ENCODE measurements at places on chromosomes 7 and 10.

DNA sequence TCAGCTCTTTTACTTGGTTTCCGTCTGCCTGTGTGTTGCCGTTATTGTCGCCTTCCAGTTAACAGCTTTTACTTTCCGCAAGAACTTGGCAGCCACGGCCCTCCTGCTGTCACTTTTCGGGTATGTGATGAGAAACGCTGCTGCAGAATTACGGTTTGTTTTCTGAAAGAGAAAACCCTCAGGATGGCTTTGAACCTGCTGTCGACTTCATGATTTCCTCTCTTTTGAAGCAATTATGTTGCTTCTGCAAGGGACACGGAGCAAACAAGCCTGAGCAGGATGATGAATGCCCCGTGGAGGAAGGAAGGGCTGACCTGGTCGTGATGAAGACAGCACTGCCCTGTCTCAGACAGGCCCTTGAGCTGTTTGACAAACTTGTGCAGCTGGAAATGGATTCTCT is 339.8 kb downstream of the ABCA13 start:
- no peak for DNase-seq

DNA sequence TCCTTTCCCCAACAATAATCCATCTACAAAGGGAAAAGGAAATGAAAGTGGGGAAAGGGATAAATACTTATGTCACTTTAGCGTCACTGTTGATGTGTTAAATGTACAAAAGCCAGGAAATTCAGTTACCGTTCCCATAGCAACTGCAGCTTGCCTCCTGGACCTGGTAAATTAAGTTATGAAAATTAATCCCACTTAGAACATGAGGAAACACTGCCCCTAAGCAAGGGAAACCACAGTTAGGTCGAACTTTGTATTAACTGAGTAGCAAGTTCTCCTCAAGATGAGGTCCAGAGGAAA is 338.2 kb upstream of the AOAH start:
- DNase-seq = no peak

GRCh38 chr7:139895141-139895829 is 66.2 kb downstream of the TBXAS1 start:
- no peak for DNase-seq

- no peak for DNase-seq
Observed at GRCh38 chr7:25643770-25644394, 415.6 kb upstream of the NPVF start.

GRCh38 chr10:4181081-4181480 is 396.1 kb upstream of the KLF6 start:
- no peak for DNase-seq

GRCh38 chr10:77789861-77790260 is 136.7 kb downstream of the DLG5 start:
- DNase-seq = no peak

GRCh38 chr10:30995081-30995770 is 36.4 kb downstream of the ZNF438 start:
- DNase-seq = no peak

DNA sequence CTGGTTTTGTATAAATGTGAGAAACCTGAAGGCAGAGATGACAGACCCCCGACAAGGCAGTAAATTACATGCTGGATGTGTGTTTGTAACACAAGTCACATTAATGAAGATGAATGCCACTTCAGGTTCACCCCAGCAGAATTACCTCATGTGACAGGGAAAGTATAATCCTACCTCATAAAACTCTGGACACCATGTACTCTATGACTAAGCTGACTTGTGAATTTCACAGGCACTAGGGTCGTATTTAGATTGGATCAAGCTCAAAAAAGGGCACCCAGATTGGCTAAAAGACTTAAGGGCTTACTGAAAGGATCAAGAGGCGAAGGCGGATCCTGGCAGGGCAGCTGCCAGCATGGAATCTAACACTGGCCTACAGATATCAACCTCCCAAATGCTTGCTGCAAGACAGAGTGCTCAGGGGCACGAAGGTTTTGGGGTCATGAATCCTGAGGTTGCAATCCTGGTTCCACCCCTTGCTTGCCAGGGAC is 161.4 kb downstream of the PIP4K2A start:
- no peak for DNase-seq

GRCh38 chr7:92025260-92025659 is 84.6 kb downstream of the AKAP9 start:
- DNase-seq = no peak

DNA sequence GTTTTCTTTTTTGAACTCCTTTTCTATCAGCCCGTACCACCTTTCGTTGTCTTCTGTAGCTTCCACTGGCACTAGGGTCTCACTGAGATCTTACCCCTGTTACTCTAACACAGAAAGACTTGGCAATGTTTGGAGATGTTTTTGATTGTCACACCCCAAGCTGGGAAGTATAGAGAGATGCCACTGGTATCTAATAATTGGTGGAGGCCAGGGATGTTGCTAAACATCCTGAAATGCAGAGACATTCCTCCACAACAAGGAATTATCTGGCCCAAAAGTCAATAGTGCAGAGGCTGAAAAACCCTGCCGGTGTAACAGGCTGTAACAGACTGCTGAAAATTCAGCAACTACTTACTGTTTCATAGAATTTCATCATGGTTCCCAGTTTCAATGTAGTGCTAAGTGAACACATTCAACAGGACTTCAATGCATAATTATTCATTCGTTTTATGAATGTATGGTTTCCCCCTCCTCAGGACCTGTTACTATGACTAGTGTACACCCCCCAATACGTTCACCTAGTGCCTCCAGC is 115.9 kb downstream of the TRIM24 start:
- DNase-seq = no peak

GRCh38 chr10:130037169-130037661 is 73.1 kb upstream of the EBF3 start:
- no peak for DNase-seq

GRCh38 chr7:159328096-159328495 is 183.4 kb upstream of the VIPR2 start:
- no peak for DNase-seq

DNA sequence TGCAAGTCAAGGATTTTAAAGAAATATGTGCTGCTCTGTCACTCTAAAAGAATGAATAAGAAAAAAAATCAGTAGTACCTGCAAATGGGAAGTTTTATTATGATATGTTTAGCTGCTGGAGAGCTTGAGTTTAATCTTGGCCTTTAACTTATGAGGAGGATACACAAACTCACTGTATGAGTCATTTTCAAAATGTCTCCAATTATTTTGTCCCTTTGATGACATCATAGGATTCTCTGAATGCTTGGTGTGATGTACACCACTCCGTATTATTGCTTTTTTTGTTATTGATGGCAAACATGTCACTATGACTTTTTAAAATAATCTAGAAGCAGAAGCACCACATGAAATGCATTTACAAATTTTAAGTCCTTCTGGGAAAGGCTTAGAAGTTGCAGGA is 125.8 kb downstream of the RALA start:
- DNase-seq = no peak

GRCh38 chr7:130141884-130142653 is 63.1 kb downstream of the TMEM209 start:
- no peak for DNase-seq

DNA sequence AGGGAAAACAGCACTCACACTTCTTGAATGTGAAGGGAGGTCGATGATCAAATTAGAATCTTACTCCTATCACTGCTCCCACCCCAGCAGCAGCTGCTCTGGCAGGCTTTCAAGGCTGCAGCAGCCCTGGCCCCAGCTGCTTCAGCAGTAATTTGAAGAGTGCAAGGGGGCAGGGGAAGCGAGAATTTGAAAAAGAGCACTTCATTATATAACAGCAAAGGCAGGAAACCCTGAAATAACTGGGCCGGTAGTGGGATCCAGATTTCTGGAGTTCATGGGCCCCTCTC is 44.9 kb downstream of the MYPN start:
- DNase-seq = no peak

DNA sequence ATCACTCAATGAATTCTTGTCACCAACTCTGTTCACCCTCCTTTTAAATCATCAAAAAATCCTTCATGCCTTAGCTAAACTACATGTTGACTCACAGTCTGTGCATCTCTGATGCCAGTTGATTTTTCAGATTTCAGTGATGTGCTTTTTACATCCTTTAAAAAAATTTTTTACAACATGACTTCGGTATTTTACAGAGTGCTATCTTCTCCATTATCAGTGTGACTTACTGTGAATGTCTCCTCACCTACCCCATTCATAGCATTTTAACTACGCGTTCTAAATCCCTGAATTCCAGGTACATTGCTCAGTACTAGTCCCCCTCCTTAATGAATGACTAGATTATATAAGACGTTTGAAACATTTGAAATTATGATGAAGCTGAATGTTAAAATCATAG is 98.7 kb downstream of the DNAH11 start:
- DNase-seq = no peak

DNA sequence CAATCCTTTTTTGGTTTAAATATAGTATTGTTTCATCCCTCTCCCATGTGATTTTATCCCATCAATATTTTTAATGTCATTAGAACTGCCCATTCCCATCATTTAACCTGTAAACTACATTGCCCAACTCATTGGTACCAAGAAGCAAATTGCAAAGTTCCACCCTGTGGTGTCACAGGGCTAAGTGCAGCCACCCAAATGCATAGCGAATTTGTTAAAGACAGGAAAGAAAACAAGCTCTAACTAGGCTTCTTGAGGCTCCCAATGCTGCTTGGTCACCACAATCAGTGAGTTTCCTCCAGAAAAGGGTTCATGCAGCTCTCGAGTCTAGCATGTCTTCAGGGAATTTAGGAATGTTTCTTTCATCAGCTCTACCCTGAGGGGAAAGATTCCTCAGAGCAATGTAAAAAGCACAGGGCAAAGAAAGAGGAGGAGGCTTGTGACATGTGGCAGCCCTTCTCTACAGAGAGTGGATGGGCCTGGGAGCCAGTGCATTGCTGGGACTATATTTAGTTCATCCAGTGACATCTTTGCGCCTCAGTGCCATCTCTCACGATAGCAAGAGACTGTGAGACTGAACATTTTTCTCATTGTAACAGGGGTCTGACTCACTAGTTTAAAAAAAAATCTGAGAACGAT is 58.1 kb downstream of the CAV1 start:
- no peak for DNase-seq

DNA sequence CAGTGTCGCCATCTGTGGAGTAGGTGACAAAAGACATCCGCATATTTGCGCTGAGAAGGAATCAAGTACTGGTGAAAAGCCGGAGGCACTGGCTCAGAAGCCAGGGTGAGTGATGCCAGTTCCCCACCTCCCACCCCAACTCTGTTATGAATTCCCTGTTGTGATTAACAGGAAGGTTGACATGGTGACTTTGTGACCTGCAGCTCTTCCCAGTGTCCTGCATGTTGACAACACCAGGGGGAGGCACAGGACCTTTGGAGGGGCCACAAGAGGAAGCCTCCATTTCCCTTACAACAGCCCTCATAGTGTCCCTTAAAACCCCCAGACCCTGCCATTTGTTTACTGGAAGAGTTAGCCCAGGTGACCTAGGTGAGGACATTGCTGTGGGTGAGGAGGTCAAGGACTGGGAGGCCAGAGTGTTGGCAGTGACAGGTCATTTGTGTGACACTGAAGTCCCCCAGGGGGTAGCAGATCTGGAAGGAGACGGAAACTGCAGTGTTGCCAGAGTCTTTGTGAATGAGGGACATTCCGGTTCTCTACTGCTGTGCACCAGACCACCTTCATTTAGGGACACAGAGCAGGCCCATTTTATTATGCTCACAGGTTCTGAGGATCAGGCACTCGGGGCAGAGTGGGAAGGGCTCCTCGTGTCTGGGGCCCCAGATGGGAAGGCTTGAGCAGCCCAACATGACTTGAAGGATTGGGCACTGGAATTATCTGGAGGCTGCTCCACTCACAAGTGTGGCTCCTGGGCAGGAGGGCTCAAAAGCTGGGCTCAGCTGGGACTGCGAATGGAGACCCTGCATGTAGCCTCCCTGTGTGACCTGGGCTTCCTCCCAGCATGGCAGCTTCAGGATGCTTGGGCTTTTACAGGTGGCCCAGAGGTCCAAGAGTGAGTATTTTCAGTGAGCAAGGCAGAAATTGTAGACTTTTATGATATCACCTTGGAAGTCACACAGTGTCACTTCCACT is 13.0 kb upstream of the ANTXRL start:
- DNase-seq = no peak

GRCh38 chr10:87552248-87552929 is 47.7 kb downstream of the MINPP1 start:
- DNase-seq = no peak

GRCh38 chr7:28957064-28957750 is 923 bp downstream of the TRIL start:
- DNase-seq = no peak

GRCh38 chr10:117740088-117740487 is 197.5 kb downstream of the EMX2 start:
- no peak for DNase-seq

DNA sequence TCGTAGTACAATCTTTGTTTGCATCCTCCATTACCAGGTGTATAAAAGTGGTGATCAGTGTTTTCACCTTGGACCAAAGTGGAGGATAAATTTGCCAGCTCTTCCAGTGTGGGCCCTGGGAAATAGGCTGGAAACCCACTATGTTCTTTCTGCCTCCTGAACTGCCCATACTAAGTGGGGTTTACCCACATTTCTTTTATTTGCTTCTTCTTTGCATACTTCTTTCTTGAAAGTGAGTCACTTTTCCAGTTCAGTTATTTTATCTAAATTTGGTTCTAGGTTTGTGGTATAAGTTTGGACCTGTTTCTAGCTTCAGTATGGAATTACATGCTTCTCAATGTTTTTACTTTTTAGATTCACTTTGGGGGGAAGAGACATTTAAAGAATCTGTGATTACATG is 126.2 kb upstream of the ACBD5 start:
- no peak for DNase-seq

DNA sequence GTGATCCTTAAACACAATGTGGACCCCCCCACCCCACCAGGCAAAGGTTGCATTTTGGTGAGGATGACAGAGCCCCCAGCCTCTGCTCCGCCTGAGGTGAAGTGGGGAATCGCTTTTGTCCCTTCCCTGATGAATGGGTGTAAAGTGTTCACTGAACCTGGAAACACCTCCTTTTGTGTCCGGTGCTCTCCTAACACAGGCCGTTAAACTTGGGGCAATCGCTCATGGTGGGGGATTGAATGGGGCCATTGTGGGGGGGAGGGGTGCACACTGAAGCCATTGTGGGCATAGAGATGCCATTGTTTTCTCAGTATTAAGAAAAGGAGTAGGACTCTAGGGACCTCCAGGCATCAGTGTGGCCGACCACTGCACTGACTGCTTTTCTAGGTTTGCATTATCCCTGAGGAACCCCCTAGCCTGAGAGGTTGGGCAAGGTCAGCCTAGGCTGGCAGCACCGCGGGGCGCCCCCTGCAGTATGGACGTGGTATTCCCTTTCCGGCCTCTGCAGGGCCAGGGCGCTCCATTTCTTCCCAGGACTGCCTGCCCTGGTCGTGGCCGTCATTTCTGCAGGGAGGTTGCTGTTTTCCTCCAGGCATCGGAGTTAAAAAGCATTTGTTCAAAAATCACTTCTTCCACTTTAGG is 158.3 kb downstream of the TCF7L2 start:
- DNase-seq = no peak

DNA sequence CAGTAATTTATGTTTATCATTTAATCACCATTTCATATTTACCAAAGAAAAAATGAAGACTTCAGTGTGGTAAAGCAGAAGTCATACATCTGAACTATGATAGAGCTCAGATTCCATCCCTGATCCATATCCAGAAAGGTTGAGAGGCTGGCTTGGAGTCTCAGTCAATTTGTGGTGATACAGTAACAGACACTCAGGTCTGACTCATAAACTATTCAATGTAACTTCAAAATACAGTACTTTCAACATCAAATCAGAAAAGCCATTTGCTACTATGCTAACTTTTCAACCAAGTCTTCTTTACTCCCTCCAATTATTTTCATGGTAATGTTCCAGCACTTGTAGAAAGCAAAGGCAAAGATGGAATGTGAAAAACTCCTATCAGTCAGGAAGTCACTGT is 190.4 kb downstream of the HDAC9 start:
- DNase-seq = no peak

GRCh38 chr10:36324831-36325230 is 682.7 kb upstream of the FZD8 start:
- no peak for DNase-seq

All from activated T-cell treated with anti-CD3 and anti-CD28 coated beads for 24 hours (primary cell).